ENCODE measurements at places on chromosomes 2 and 18.

GRCh38 chr18:49639643-49640391, 78.0 kb downstream of the LIPG start:
- no peaks in the 10 kb centered on the region for H3K36me3 ChIP-seq
- peaks cover 11% of the 10 kb centered on the region for H3K27me3 ChIP-seq
- no peak overlapping the region for H3K27ac ChIP-seq
- H3K4me1 ChIP-seq: peaks cover 5% of the 10 kb centered on the region
- no peak overlapping the region for H3K4me3 ChIP-seq
- DNase-seq: no peak

- H3K4me3 ChIP-seq: no peak overlapping the region
- no peaks in the 10 kb centered on the region for H3K36me3 ChIP-seq
- no peak for DNase-seq
- H3K27ac ChIP-seq: no peak overlapping the region
- H3K27me3 ChIP-seq: no peaks in the 10 kb centered on the region
- no peaks in the 10 kb centered on the region for H3K4me1 ChIP-seq
Observed at GRCh38 chr2:229261599-229261998, 9.5 kb downstream of the PID1 start.

- no peak for DNase-seq
- peaks cover 29% of the 10 kb centered on the region for H3K27me3 ChIP-seq
- H3K4me1 ChIP-seq: peaks cover 7% of the 10 kb centered on the region
- no peaks in the 10 kb centered on the region for H3K36me3 ChIP-seq
- no peak overlapping the region for H3K27ac ChIP-seq
- H3K4me3 ChIP-seq: no peak overlapping the region
Observed at GRCh38 chr2:162149940-162150339, 2.1 kb downstream of the GCG start.

DNA sequence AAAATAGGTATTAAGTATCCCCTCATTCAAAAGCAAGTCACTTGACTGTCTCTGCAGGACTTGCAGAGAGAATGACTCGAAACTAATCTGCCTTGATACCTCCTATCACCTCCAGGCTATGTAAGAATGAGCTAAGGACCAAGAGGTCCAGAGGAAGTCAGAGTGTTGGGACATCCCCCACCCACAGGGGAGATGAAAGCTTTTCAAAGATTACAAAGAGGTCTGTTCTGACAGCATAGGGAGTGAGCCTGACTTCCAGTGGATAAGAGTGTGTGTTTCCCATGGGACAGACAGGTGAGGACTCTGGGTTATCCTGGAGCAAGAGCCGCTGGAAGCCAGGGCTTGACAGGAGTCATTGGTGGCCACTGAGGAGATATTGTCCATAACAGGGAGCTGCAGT, 85.0 kb upstream of the TACR1 start:
- no peaks in the 10 kb centered on the region for H3K36me3 ChIP-seq
- H3K27me3 ChIP-seq: peaks cover 10% of the 10 kb centered on the region
- H3K4me3 ChIP-seq: no peak overlapping the region
- peaks cover 9% of the 10 kb centered on the region for H3K4me1 ChIP-seq
- H3K27ac ChIP-seq: no peak overlapping the region
- DNase-seq: peak; percentile 5

GRCh38 chr2:133655610-133656009, 87.3 kb upstream of the NCKAP5 start:
- no peaks in the 10 kb centered on the region for H3K4me1 ChIP-seq
- H3K4me3 ChIP-seq: no peak overlapping the region
- DNase-seq: no peak
- no peak overlapping the region for H3K27ac ChIP-seq

DNA sequence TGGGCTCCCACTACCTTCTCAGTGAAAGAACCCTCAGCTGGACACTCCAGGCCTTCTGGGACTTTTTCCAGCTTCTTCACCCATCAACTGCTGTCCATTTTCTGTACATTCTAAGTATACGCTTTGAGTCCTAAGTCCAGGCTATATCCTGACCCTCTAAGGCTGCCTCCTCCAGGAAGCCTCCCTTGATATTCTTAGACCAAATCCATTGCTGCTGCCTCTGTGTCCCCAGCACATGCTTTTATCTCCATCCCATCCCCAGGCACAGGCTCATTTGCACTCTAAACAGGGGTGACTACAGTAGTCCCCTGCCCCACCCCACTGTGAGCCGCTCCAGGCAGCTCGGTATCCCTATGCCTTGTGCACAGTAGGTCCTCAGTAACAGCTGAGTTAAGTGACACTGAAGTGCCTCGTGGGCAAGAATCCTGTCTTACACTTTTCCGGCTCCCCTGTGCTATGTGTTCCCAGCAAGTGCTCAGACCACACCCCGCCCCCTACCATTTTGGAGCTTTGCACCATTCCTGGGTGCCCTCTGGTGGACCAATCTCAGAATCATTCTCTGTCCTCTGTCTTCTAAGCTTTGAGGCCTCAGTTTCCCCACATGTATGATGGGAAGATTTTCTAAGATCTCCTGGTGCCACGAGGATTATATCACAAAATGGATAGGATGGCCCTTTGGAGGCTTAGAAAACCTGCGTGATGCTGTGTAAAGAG, 34.9 kb downstream of the EMX1 start:
- no peak overlapping the region for H3K4me3 ChIP-seq
- H3K27ac ChIP-seq: no peak overlapping the region

All from stimulated activated naive B cell treated with anti-CD40 and anti-IgM and Interleukin-4, amounts not matched to agents 10 μg/mL and 1 μg/mL and 100 μg/mL, for 72 hours (primary cell).